ENCODE measurements at places on chromosomes 4 and X. TPM values are rescaled to one million over a fixed set of nuclear protein-coding genes. Genes with fewer than 3 reads are reported as not detected.

CCDC158 gene
- total RNA-seq = 0.34 TPM

DNA sequence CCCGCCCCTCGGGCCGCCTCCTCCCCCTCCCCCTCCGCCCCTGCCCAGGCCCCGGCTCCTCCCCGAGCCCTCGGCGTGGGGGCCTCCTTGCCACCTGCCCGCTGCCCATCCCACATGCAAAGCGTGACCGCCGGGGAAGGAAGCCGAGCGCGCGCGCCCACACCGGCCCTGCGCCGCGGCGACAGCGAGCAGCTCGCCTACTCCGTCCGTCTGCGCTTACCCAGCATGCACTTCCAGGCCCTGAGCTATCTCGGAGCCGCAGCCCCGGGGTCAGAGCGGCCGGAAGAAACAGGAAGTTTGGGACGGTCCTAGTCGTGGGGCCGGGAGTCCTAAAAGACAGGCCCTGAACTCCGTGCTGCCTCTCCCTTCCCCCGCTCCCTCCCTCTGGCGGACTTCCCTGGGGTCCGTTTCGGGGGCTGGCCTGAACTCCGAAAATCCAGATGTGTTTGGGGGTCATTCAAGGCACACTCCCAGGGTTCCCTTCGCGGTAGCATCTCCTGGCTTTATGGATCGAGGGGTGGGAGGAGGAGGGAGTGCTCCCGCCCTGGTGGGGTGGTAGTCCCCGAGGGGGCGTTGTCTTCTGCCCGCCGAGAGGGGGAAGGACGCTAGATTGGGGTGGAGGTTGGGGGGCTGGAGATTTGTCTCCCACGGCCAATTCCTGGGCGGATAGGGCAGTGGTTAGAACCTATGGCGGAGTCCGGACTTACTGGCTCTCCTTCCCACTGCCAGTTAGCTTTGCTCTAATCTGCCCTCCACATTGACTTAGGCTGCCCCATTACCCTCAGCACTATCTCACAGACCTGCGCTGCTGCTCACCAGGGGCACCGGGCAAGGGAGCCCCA lies 25.0 kb upstream of the BCORL1 start:
- DNase-seq = no peak

DNA sequence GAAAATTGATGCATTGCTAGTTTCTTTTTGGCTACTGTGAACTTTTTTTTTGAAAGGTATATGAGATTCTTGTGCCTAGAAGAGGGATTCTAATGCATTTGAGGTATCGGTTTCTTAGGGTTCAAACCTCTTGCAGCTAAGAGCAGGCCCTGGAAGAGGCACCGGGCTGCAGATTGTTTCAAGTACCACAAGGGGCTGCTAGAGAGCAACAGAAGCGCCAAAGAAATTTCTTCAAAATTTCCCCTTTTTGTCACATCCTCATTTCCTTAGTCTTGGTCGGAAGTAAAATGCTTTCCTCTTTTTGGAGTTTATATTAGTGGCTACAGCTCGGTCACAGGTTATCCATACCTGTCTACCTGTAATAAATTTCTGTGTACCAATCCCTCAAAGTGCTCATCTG lies 89.8 kb downstream of the PDGFRA start:
- DNase-seq = no peak

DNA sequence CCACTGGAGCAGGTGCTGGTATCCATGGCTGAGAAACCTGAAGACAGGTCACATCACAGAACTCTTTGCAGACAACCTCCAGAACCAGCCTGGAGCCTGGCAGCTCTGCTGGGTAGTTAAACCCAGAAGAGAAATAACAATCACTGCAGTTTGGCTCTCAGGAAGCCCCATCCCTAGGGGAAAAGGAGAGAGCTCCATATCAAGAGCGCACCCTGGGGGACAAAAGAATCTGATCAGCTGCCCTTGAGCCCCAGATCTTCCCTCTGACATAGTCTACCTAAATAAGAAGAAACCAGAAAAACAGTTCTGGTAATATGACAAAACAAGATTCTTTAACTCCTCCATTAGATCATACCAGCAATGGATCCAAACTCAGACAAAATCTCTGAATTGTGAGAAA lies 823.2 kb upstream of the FRG1 start:
- DNase-seq = no peak

TBX22 gene
- not detected for total RNA-seq

FAAH2 gene
- total RNA-seq = 5.3 TPM

DNA sequence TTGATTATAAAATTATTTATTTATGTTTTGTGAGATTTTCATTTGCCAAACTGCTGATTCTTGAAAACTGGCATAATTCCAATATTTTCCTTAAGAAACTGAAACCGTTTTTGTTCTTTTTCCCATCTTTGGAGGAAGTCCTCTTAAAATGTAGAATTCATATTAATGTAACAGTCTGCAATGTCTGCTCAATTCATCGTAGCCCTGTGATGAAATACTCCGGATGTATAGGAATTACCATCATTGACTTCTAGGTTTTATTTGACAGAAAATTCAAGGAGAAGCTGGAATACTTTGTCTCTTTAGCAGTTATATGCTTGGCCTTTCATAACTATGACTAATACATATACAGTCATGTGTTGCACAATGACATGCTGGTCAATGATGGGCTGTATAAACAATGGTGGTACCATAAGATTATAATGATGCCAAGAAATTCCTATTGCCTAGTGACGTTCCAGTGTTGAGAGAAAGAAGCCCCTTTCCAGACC lies 185.0 kb upstream of the GPRIN3 start:
- no peak for DNase-seq

SRPX gene
- total RNA-seq = 20.6 TPM

- no peak for DNase-seq
Measured at GRCh38 chrX:109732017-109732801, 848 bp downstream of the ACSL4 start.

DNA sequence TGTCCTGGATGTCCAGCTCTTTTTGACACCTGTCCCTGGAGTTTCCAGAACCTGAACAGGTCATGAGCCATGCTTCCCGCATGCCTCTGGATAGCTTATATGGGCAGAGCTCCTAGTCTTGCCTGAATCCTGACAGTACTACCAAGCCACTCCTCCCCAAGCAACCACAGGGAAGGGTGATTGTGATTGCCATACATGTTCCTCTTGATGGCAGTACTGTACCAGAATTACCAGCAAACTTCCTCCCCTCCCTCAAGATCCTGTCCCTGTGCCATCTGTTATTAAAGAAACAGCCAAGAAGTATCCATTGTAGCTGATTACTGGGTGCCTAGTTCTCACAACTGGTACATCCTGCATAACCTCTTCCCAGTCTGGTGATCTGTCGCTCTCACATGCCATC lies 264.3 kb upstream of the AGTR2 start:
- no peak for DNase-seq

DNA sequence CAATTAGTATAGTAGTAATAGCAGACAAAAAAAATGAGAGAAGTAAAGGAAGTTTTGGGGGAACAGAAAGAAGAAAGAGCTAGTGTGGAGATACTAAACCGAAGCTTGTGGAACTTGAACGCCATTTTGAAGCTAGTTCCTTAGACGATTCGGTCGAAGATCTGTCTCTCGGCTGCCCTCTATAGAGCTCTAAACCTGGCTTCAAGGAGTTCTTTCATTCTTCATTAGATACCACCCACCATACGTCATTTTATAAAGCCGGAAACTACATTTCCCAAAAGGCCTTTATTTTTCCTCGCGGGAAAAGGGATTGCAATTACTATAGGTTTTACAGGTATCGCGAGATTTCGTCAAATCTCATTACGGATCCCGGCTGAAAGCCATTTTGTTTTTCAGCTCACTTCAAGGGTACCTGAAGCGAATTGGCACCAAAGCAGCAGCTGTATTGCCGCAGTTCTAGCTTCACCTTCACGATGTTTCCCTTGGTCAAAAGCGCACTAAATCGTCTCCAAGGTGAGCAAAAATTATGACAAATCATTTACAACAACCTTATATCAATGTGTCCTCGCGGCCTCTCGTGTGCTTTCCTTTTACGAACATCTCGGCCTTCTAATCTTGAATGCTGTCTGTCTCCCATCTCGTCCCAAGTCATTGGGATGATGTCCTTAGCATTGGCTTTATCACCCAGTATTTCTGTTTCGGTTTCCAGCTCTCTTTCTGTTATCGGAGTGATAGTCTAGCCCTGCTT lies at the start of gene COX7B:
Gene COX7B (plus strand): TSS at position 388 of the 748 bp plus-strand sequence. CDS start 86 bp downstream, at position 474.
- peak; percentile 80 for DNase-seq

- DNase-seq = no peak
Measured at GRCh38 chr4:40848940-40849339, 99.2 kb downstream of the NSUN7 start.

DNA sequence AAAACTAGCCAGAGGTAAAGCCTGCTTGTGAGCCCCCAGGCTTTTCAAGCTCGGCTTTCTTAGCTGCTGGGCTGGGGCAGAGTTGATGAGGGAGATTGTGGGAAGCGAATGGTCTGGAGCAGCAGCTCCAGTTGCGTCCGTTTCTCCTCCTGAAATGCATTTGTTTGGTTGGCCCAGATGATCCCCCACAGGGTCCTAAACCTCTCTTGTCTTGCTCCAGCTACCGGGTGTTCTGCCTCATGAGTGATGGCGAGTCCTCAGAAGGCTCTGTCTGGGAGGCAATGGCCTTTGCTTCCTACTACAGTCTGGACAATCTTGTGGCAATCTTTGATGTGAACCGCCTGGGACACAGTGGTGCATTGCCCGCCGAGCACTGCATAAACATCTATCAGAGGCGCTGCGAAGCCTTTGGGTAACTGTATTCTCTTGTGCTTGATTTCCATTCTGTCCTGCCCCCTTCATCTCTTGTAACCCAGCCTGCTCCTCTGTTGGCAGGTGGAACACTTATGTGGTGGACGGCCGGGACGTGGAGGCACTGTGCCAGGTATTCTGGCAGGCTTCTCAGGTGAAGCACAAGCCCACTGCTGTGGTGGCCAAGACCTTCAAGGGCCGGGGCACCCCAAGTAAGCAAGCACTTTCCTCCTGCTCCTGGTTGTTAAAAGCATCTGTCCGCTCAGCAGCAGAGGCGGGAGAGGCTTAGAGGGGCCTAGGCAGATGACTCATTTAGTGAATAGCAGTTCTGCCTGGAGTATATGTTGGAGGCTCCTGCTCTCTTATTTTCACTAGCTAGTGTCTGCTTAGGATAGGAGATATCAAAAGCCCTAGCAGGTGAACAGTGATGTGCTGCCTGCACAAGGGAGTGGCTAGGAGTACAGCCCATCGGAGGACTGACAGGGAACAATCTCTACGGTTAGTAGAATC lies 15.3 kb downstream of the TKTL1 start:
- DNase-seq = no peak

DNA sequence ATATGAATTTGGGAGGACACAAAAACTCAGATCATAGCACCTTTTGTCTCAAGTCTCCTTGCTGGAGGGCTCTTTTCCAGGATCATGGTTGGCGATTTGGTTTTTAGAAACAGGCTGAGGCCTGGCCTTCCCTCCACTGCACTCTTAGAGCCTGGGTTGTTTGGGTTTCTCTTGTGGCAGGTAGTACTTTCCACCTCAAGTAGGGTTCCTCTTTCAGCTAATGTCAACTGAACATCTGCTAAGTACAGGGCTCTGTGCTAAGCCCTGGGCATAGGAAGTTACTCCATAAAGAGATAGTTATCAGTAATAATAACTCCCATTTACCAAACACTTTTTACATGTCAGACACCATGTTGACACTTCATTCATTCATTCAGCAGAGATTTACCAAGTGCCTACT lies 28.2 kb upstream of the APLN start:
- DNase-seq = no peak

GRCh38 chrX:110180176-110180927 lies 137.5 kb downstream of the AMMECR1 start:
- DNase-seq = no peak

Measured in kidney epithelial cell (primary cell).